ENCODE measurements at places on chromosomes 7 and 10. TPM values are rescaled to one million over a fixed set of nuclear protein-coding genes. Genes with fewer than 3 reads are reported as not detected.

TRDMT1 gene
- 4.6 TPM for total RNA-seq

CALHM1 gene
- not detected for total RNA-seq

SLC18A2 gene
- total RNA-seq: not detected

PCLO gene
- 3.7 TPM for total RNA-seq

IDI2 gene
- total RNA-seq: not detected

STOX1 gene
- total RNA-seq: 0.34 TPM

NYAP1 gene
- 5.4 TPM for total RNA-seq

PTPRZ1 gene
- under 0.01 TPM for total RNA-seq

PRLHR gene
- total RNA-seq: not detected

WNT8B gene
- not detected for total RNA-seq
